NCI-H1417 (cell line): ENCODE measurements at places on chromosomes 3 and 15.

GRCh38 chr15:63246691-63247469 is 30.5 kb upstream of the APH1B start:
- DNase-seq, result no peak

DNA sequence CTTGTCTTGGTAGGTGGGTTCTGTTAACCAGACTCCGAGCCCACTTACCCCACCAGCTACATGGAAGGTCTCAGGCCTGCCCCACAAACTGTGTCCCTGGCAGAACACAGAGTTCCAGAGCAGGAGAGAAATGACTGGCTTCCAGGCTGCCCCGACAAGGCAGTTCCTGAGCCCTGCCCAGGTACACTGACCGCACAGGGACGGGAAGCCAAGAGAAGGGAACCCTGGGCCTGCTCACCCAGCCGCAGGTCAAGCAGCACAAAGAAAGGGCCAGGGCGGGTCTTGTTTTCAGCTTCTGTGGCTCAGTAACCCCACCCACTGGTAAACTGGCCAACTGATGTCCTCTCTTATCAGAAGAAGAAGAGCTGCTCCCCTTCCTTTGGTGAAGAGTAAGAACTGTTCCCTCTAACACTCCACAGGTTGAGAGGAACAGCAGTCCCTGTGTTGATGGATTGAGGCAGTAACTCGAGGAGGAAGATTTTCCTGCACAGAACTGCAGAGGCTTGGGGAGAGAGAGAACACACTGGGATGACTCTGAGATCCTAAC is 68.4 kb downstream of the CRTC3 start:
- DNase-seq, result no peak

- no peak for DNase-seq
Observed at GRCh38 chr3:108505811-108506210, 4.6 kb downstream of the MYH15 start.

GRCh38 chr3:149646181-149646766 is 11.6 kb downstream of the WWTR1 start:
- no peak for DNase-seq

DNA sequence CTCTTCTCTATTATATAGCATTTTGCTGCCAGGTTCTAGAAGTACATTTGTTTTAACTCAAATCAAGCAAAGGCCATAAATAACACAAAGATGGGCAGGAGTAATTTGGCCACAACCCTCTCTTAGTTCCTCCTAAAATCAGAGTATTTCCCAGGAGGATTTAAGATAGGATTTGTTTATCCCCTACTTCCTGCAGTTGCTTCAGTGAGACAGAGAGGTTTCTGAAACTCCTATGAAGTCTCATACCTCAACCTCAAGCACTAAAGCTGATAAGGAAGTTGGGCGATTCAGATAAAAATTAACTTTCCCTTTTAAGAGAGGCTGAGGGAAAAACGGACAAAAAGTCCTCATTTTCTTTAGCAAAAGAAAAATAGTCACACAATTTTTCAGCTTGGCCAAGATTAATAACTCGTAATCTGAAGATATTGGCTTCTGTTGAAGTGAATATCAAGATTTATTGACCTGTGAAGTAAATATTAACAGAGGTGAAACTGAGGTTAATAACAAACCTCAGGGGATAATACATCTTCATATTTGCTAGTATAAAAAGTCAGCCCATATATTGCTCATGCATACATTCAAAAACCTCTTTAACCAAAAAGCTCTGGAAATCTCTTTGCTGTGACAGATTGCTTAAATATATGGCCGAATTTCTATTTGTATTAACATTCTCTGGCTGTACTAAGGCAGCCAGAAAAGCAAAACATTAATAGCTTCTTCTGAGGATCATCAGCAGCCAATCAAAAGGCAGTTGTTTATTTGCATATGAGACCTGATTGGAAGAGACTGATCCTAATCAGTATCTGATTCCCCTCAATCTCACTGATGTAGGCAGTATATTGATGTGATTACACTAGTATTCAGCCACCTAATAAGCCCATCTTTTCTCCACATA is 90.6 kb upstream of the GADL1 start:
- DNase-seq, result no peak

DNA sequence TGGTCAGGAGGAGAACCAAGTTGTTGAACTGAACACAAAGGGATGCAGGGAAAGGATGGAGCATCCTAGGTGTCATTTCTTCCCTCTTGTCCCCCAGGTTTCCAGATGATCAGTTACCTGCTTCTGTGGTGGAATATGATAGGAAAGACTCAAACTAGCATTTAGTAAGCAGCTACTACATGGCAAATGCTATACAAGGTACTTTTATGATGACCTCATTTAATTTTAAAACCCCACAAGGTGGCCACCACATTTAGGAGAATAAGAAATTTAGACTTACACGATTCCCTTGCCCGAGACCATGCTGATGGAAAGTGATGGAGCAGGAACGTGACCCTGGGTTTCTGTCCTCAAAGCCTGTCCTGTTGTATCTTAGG is 40.9 kb downstream of the CCR4 start:
- no peak for DNase-seq
